ENCODE measurements at places on chromosomes 7 and 10.

GRCh38 chr10:103123282-103124024 lies 69.6 kb downstream of the NT5C2 start:
- no peak for DNase-seq

GRCh38 chr7:71768450-71768849 lies 636.5 kb downstream of the GALNT17 start:
- no peak for DNase-seq

GRCh38 chr7:17843041-17843440 lies 97.3 kb downstream of the SNX13 start:
- DNase-seq: no peak

DNA sequence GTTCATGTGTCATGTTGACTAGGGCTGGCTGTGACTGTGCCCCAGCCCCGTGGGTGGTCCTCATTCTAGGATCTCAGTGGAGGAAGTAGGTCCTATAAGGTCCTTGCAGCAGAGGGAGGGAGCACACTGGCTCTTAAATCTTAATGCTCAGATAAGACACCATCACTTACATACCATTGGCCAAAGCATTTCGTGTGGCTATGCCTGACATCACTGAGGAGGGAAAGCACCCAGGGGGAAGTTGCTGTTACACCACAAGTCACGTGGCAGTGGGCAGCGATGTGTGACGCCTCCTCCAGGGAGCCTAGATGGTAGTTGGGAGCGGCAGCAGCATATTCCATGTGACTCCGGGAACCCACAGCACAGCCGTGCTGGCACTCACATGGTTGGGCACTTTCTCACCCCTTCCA lies 224.7 kb upstream of the SH2B2 start:
- DNase-seq: no peak

GRCh38 chr7:140165422-140165821 lies 11.4 kb downstream of the KDM7A start:
- no peak for DNase-seq

DNA sequence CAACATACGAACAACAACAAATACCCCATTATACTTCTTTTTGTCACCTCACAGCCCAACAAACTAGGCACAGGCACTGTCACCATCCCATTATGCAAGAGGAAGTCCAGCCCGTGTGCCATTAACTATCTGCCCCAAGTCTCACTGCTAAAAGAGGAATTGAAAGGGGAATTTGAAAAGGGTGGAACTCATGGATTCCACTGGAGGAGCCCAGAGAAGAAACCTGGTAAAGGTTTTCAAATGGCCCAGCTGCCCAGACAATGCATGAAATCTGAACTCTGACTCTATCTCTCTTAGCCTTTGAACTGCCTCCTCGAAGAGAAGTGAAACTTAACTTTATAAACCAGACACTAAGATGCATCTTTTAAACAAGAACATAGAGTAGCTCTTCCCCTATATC lies 130.0 kb downstream of the PLXNA4 start:
- DNase-seq: no peak

DNA sequence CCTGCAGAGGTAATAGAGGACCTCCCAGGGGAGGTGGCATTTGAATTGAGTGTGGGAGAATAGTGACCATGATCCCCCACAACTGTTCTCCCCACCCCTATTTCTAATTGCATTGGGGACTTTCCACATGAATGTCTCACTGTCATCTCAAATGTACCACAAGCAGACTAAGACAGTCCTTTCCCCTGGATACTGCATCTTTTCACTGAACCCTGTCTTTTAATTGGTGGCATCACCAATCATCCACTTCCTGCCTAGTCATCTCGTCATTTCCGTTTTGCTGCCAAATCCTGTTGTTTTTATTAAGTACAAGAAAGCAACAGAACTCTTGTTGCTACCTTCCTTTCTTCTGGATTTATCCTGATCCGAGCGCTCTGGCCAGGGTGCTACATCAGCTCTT lies 120.3 kb downstream of the NRP1 start:
- no peak for DNase-seq

DNA sequence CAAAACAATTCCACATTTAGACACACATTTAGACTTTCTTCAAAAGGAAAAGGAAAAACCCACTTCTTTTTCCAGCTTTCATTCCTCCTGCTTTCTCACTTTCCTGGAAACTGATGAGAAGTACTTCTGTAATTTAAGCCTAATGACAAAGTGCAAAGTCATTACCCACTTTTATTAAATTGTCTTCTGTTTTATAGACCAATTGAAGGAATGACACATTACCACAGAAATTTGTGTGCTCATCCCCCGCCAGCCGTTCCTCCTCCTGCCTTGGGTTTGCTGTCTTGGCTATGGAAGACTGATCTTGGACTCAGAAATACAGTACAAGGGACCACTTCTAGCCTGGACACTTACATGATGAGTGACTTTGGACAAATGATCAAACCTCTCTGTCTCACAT lies 717.8 kb downstream of the SORCS3 start:
- DNase-seq: no peak

DNA sequence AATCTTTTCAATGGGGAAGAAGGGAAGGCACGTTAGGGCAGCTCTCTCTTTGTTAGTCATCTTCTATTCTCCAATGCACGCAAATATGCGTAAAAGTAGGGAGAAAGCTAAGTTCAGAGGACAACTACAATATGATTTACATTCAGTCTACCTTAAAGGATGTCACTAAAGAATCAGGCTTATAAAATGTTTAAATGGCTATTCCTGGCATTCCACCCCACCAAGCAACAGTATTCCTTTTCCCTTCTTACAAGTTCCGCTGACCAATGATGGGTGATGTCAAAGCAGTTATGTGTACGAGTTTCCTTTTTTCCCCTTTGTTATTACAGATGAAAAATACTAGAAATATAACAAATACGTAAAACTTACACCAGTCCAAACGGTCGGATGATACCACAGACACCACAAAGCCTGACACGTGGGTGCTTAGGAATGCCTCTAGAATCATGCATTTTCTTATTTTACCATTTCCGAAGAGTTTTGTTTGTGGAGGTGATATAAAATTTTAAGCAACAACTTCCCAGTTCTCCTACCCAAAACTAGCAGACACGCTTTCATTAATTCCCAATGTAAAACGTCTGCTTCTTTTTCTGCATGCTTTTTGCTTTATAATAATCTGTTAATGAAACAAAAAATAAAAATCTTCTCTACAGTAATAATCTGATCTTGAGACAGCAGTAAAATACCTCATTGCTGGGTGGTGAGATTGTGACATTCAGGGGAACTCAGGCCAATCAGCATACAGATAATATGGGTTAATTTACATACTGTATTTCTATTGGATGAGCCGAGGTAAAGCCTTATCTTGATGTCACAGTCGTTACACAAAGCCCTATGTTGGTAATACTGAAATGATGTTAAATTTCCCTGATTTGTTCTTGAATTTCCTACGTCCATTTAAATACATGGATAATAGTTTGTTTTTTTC lies 708 bp upstream of the GPR85 start:
- DNase-seq: no peak

- DNase-seq: no peak
These were observed 42.3 kb downstream of the FBH1 start for GRCh38 chr10:5932345-5932744.

DNA sequence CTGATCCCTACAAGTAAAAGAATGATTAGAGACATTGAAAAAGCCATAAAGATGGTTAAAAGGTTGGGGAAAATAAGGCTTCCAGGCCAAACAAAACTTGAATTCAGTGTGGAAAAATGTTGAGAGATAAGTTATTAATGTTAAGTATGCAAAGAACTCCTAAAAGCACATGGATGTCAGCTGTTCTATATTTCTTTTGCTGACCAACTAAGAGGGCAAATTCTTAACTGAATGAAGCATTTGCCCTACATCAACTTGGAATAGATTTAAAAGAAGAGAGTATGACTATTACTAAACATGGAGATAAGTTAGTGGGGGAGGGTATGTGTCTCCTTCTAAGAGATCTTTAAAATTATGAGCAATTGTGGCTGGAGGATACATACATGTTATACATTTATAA lies 124.8 kb downstream of the KIAA1217 start:
- no peak for DNase-seq

DNA sequence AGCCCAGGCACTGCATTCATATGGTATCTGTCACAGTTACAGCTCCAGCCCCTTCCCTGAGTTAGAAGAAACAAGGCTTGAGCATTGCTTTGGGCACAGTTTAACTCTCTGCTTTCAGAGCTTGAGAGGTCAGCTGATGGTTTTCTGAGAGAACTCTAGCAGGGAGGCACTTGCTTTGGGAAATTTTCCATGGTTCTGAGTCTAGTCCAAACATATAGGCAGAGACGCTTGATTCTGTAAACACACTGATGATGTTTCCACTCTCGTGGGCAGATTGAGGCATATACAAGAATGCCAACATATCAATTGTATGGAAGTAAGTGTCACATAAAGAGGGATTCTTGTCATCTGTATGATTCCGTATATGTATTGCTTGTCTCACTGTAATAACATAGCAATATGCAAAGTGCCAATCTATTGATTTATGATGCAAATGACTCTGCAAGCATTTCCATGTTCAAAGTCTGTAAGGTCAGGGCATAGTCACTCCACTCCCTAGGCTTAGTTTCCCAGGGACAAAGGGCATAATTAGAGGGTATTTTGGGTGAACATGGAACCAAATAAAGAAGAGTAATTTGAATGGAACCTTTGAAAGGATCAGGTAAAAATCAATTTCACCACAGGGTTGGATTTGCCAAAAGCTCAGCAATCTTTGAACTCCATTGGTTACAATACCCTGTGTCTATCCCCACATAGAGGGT lies 239.0 kb downstream of the INHBA start:
- DNase-seq: no peak

- DNase-seq: peak; percentile 53
These were observed 29.8 kb downstream of the ADAP1 start for GRCh38 chr7:924541-925231.

DNA sequence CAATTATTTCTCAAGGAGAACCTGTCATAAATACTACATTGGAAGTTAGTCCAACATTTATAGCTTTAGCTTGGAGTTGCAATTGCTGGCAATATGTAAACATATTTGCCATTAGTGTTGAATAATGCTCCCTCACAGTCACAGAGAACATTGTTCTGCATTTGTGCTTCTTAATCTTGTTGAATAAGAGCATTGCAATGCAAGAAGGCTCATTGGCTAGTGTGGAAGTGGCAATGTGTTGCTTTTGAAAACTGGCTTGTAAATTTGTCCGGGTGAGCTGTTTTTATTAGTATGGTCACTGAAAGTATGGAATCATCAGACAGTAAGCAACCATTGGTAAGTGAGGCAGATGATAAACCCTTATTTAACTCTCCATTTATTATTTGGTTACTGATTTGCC lies 47.7 kb upstream of the MBL2 start:
- no peak for DNase-seq

- no peak for DNase-seq
These were observed 31.6 kb downstream of the KIAA1549 start for GRCh38 chr7:138949421-138950088.
